Thoracic aorta (tissue), 2 donors: ENCODE measurements at places on chromosomes 3 and 15. TPM values are rescaled to one million over a fixed set of nuclear protein-coding genes. Genes with fewer than 3 reads are reported as not detected.

DNA sequence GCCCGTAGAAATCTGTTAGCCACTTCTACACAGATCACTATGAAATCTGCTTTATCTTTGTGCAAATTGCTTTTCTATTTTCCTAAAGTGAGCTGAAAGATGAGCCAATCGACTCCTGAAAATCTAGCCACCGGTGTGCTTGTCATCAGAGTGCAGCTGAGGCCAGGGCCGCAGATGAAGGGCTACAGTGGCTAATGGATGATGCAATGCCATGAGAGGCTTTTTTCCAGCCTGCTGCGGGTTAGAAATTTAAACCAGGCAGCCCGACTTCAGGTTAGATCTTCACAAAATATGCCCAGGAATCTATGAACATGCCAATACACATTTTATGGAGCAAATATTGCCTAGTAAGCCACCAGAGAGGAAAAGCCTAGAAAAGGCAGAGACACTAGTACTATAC lies 948.2 kb upstream of the CFAP20DC start:
- no peak for DNase-seq

DNA sequence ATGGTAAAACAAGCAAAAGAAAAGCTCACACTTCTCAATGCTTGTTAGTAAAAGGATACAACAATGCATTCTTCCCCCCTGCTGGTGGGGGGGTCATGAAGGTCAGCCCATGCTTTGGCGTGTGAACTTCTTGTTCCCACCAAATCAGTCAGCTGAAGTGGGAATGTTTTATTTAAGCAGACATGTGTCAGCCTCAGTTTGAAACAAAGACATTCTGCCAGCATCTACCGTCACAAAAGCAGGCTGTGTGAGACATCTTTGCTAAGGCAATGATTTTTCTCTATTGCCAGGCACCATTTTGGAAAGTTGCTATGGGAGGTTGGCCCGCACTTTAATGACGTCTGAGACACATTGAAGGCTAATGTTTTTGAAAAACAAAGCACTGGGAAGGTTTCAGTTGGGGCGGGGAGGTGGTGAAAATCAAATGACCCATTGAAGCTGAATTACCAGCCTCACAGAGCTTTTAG lies 206.6 kb downstream of the TLE3 start:
- no peak for DNase-seq

DNA sequence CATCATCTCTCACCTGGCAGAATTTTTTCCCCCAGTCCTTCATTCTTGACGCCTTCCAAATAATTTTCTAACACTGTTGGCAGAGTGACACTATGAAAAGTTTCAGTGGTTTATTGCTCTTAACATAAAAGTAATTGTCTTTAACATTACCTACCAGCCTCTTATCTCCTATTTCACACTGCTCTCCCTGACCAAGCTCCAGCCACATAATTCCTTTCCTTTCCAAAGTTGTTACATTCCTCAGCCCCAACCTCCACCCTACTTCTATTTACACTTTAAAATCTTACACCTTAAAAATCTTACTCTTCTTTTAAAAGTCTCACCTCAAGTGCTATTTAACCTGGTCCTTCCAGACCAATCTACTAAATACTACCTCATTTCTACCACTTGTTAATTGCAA lies 2.8 kb downstream of the DPPA4 start:
- no peak for DNase-seq

DNA sequence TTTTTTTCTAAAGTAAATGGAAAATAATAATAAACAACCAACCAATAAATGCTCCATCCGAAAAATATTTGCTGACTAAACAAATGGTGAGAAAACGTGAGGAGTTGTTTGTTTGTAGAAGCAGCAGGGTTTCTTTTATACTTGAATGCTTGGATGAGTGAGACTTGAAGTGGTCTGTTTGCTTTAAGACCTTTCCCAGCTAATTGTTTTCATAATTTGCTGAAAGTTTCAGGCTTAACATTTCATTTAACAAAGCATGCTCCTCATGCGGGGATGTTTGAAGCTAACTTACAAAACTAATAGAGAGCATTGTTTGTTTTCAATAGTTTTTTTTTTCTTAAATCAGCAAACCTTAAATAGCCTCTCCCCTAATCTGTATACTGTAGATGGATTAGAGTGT lies 484.6 kb downstream of the ROBO2 start:
- DNase-seq = no peak

DNA sequence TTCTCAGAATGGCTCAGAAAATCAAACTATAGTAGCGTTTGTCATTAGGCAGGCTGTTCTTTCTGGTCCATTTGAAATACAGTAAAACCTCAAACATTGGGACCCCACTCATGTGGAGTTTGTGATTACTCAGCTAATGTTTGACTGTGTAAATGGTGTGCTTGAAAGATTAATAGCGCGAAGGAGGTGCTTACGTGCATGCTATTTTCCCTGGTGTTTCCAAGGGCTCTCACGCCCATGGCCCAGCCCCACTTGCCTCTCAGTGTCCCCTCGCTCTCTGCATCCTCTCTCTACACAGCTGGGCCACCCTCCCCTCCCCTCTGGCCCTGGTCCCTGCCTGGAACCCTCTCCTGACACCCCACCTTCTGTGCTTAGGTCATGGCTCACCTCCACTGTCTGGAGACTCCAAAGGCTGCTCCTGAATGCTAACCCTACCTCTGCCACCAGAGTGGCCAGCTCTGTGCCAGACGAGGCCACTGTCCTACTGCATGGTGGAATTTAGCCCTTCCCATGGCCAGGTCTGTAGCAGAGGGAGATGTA lies 194.2 kb downstream of the PLCL2 start:
- no peak for DNase-seq

DNA sequence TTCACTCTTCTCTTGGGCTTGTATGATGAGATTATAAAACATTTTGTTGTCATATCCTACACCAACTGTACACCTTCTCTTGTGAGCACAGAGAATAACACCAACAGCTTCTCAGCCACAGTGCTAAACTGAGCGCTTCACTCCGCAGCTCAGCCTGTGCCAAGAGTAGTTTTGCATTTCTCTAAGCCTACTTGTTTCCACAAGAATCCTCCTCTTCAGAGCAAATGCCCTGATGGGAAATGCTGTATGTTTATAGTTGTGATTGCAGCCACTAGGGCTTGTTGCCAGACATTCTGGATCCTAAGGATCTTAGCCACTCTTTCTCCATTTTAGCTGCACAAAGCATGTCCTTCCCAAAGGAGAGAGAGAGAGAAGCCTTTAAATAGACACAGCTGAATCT lies 138.8 kb upstream of the PLXND1 start:
- DNase-seq = no peak

GRCh38 chr3:20324664-20325478 lies 138.9 kb upstream of the SGO1 start:
- DNase-seq = no peak

GRCh38 chr3:127418560-127419147 lies 130.8 kb upstream of the PRR20G start:
- no peak for DNase-seq

DNA sequence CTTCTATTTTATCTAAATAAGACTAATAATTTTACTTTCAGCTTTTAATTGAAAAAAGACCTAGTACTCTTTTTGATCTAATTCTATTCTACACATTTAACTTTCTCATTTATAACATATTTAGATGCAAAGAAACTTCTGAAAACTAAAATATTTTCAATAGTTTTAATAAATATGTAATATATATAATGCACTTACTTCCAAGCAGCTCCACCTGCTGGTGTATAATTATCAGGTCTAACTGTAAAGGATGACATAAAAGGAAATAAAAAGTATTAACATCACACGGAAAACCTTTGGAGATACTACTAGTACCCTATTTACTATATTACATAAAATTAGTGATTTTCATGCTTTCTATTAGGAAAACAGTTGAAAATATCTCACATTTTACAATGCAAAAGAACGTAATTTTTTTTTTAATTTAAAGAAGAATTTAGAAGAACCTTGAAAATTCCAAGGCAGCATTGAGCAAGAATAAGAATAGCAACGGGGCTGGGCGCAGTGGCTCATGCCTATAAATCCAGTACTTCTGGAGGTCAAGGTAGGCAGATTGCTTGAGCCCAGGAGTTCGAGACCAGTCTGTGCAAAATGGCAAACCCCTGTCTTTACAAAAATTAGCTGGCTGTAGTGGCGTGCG lies 10.2 kb downstream of the PLSCR5 start:
- DNase-seq = no peak

- no peak for DNase-seq
These were observed 10.3 kb upstream of the CD47 start for GRCh38 chr3:108100906-108101660.

GRCh38 chr3:38382506-38383080 lies 36.0 kb downstream of the XYLB start:
- no peak for DNase-seq

DNA sequence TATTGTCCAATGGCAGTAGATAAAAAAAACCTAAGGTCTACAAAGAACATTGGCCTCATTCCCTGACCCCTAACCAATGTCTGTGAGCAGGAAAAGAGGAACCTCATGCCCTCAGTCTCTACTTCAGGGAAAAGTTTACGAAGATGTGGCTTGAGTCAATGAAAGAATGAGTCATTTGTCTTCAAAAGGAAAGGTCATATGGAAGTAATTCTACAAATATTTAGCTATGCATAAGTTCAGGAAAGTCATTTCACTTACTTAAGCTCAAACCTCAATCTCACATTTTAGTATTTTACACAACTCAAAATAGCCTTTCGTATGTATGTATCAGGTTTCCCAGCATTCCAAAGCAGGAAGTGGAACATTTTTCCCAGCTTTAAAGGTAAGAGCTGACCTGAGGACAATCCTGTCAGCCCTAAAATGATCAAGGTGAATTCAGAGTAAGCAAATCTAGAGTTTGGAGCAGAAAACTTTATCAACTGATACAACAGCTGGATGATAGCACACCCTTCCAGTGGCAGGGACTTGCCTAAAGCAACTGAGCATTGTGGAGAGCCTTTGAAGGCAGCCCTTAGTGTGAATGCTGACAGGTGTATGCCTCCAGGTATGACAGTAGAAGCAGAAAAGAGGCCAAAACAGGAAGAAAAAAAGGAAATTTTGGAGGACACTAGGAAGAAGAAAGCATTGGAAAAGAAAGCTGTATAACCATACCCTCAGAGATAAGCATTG lies 53.9 kb upstream of the ACKR4 start:
- no peak for DNase-seq

DNA sequence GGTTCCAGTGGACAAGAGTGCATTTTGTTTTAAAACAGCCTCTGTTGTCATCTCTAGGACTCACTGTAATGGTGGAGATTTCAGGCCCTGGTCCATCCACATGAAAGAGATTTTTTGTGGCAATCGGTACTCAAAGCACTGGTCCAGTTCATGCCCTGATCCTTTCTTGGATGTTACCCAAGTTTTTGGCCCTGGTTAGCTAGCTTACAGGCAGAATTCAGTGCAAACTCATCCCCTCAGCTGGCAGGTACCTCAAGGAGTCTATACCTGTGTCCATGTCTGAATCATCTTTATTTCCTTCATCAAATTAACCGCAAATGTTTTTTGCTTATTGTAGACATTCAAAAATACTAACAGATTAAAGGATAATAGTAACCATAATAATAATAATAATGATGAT lies 13.7 kb upstream of the MEF2A start:
- no peak for DNase-seq

DNA sequence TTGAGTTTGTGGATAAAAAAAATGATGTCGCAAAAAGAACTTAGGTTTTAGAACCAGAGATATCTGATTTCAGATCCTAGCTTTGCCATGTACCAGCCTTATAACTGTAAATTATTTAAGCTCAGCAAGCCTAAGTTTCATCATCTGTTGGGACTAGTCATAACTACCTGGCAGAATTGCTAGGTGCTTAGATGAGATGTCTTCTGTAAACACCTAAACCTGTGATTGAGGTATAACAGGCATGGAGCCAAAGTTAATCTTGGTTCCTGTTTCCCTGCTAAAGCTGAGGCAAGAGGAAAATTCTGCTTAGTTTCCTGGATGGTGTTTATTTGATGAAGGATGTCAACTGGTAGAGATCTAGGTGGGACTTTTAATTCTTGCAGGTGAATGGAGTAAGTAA lies 331.3 kb upstream of the RBMS3 start:
- no peak for DNase-seq

DNA sequence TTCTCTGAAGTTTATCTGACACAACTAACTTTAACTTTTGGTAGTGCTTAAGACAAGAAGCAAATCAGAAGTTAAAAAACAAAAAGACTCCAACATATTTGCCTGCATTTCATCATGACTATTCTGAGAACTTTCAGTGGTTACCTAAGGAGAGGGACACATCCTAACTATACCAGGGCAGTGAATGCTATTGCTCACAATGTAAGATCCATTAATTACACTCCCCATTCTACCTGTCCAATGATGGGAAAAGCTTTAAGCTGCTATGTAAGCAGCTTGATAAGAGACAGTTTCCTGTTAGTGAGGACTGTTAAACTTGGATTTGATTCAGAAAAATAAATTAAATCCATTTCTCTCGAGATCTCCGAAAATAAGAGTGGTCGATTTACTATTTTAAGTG lies 37.5 kb downstream of the SERPINI1 start:
- DNase-seq = no peak

DNA sequence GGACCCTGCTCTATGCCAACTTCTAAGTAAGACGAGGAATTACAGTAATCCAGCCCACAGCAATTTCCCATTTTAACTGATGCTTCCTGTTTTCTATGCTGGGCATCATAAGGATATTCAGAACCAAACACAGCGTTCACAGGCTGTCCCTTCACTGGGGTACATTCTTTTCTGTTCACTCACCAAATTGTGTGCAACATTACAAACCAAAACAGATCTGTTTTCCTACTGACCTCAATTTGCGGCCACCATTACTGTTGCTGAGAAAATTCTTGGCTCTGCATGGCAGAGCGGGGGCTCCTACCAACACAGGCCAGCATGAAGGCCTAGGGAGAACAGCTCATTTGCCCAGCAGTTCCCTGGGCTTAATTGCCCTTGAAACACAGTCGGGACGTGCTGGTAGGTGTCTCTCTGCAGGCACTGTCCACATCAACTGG lies 76.5 kb downstream of the MYO1E start:
- no peak for DNase-seq

DNA sequence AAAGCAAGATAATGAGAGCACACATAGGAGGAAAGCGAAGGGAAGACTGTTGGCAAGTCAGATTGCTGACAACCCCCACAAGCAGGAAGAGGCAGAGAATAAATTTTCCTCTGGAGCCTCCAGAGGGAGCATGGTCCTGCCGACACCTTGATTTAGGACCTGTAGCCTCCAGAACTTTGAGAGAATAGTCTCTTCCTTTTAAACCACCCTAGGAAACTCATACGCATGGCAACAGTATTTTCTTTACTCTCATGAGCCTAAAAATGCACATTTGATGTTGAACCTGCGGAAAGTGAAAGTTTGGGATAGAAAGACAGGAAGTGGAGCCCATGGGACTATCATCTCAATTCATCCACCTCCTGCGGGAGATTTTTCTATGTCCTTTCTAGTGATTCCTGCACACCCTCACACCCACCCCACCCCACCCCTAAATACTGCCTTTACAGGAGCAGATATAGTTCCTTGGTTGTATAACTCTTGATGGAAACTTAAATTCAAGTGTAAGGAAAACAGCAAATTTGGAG lies 116.7 kb upstream of the LPP start:
- no peak for DNase-seq

GRCh38 chr15:25478313-25478712 lies 39.5 kb upstream of the UBE3A start:
- no peak for DNase-seq

The TRIM59 gene
- total RNA-seq = 5.3 TPM

The FAM162A gene
- total RNA-seq = 7.1 TPM

The C3orf70 gene
- total RNA-seq = 22.7 TPM

The ATP10A gene
- 89.8 TPM for total RNA-seq

The TMEM158 gene
- total RNA-seq = 2.2 TPM

The GOLGA8H gene
- total RNA-seq = 0.68 TPM

The ITIH1 gene
- not detected for total RNA-seq

The PLSCR5 gene
- not detected for total RNA-seq

The ANKRD34C gene
- not detected for total RNA-seq
